ENCODE measurements at places on chromosomes 13 and 19. TPM values are rescaled to one million over a fixed set of nuclear protein-coding genes. Genes with fewer than 3 reads are reported as not detected.

The DLL3 gene
- total RNA-seq: 0.53 TPM

The BRCA2 gene
- total RNA-seq: 24.6 TPM

The ANKLE1 gene
- 0.69 TPM for total RNA-seq

The ZNF30 gene
- total RNA-seq: 6.2 TPM

The ZNF728 gene
- total RNA-seq: not detected
